Placental epithelial cell (primary cell): ENCODE measurements at places on chromosomes 11 and 22. TPM values are rescaled to one million over a fixed set of nuclear protein-coding genes. Genes with fewer than 3 reads are reported as not detected.

MRTFA gene
- 55.0 and 139 TPM in 2 replicates for total RNA-seq

ABCC8 gene
- total RNA-seq, result not detected in 2 replicates

PGA5 gene
- not detected in 2 replicates for total RNA-seq

MFRP gene
- not detected in 2 replicates for total RNA-seq

NCR3LG1 gene
- total RNA-seq, result 0.39 and 1.4 TPM in 2 replicates

CALCB gene
- 0.76 and 3.1 TPM in 2 replicates for total RNA-seq

MRGPRF gene
- 3.7 and 5.1 TPM in 2 replicates for total RNA-seq

USH1C gene
- not detected in 2 replicates for total RNA-seq

OMP gene
- not detected in 2 replicates for total RNA-seq
